ENCODE measurements at places on chromosomes 13 and 19. TPM values are rescaled to one million over a fixed set of nuclear protein-coding genes. Genes with fewer than 3 reads are reported as not detected.

DNA sequence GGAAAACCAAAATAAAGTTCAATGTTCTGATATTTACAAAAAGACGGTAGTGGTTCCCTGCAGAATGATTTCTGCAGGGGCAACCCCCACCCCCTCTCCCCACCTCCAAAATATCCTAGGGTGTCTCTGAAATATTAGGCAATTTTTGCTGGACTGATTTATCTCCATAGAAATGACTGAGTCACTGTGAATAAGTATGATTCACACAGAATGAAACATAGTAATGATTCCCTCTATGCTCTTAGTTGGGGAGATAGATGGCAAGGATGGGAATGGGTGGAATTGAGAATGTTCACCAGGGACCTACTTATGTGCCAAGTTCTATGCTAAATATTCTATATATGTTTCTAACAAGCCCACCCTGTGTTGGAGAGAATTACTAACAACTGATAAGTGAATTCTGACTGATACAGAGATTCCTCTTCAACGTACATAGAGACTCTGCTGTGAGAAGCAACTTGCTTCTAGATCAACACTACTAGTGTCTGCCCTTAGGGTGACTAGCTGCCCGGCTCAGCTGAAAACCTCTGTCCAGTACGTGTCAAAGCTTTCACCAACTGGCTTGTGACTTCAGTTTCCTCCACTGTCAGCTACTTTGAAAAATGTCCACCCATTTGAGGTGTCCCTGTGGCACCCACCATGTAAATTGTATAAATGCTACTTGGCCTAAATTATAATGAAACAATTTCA is 38.4 kb upstream of the RAP2A start:
- no peaks in the 10 kb centered on the region for H3K4me1 ChIP-seq
- H3K4me3 ChIP-seq, result no peak overlapping the region
- H3K27me3 ChIP-seq, result no peaks in the 10 kb centered on the region
- H3K36me3 ChIP-seq, result no peaks in the 10 kb centered on the region
- no peak overlapping the region for H3K27ac ChIP-seq

DNA sequence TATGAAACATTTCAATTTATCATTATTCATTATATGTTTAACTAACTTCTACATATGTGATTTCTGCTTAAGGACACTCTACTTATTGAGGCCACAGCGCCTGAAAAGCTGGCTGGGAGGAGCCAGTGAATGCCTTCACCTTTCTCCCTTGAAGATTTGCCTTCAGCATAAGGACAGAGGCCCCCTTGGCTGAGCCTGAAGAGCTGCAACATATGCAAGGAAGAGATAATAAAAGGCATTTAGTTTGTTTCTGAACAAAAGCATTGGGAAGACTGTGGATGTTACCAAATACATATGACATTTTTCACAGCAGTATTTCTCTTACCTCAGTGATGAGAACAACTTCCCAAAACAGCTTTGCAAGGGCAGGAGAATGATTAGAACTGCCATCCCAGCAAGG is 92.1 kb downstream of the ABCC4 start:
- DNase-seq, result no peak
- peaks cover 42% of the 10 kb centered on the region for H3K36me3 ChIP-seq
- no peaks in the 10 kb centered on the region for H3K27me3 ChIP-seq
- H3K4me3 ChIP-seq, result no peak overlapping the region
- no peak overlapping the region for H3K27ac ChIP-seq

ZNF708 gene
- 49.1 TPM for total RNA-seq

DNA sequence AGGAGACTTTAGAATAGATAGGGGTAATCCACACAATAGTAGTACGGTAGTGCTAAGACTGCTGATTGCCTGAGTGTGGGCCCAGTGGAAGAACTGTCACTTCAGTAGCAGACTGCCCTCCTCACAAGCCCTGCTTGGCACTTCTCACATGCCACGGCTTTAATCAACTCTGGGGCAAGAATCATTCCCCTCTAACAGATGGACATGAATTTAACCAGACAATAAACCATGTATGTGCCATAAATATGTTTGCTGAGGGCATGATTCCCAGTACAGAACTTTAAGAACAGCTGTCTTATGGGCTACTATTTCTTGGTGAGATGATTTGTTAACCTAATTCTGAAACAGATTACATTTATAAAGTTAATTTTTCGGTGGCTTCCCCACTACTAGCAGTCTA is 22.0 kb downstream of the DPY19L3 start:
- no peak overlapping the region for H3K27ac ChIP-seq
- H3K4me3 ChIP-seq, result no peak overlapping the region
- peaks cover 8% of the 10 kb centered on the region for H3K36me3 ChIP-seq
- DNase-seq, result no peak
- peaks cover 4% of the 10 kb centered on the region for H3K4me1 ChIP-seq

GRCh38 chr19:8566855-8567254 is 10.4 kb downstream of the MYO1F start:
- no peak overlapping the region for H3K27ac ChIP-seq
- H3K36me3 ChIP-seq, result no peaks in the 10 kb centered on the region
- H3K4me1 ChIP-seq, result peaks cover 7% of the 10 kb centered on the region

DLL3 gene
- not detected for total RNA-seq

- H3K4me1 ChIP-seq, result peaks cover 20% of the 10 kb centered on the region
- no peak for DNase-seq
- H3K4me3 ChIP-seq, result no peak overlapping the region
- no peaks in the 10 kb centered on the region for H3K36me3 ChIP-seq
Measured at GRCh38 chr19:34314437-34315313, 50.3 kb upstream of the GPI start.

CAPN12 gene
- total RNA-seq, result 4.8 TPM

ZNF737 gene
- 77.2 TPM for total RNA-seq

- no peaks in the 10 kb centered on the region for H3K4me1 ChIP-seq
- no peak overlapping the region for H3K4me3 ChIP-seq
- H3K27ac ChIP-seq, result no peak overlapping the region
- H3K27me3 ChIP-seq, result no peaks in the 10 kb centered on the region
- no peak for DNase-seq
Measured at GRCh38 chr13:74674720-74675119, 540.5 kb upstream of the KLF12 start.

- H3K27ac ChIP-seq, result no peak overlapping the region
- H3K4me1 ChIP-seq, result no peaks in the 10 kb centered on the region
- no peaks in the 10 kb centered on the region for H3K36me3 ChIP-seq
- peak; percentile 19 for DNase-seq
- no peaks in the 10 kb centered on the region for H3K27me3 ChIP-seq
Measured at GRCh38 chr13:71316792-71317363, 550.1 kb downstream of the DACH1 start.

PDE4C gene
- 11.4 TPM for total RNA-seq

DNA sequence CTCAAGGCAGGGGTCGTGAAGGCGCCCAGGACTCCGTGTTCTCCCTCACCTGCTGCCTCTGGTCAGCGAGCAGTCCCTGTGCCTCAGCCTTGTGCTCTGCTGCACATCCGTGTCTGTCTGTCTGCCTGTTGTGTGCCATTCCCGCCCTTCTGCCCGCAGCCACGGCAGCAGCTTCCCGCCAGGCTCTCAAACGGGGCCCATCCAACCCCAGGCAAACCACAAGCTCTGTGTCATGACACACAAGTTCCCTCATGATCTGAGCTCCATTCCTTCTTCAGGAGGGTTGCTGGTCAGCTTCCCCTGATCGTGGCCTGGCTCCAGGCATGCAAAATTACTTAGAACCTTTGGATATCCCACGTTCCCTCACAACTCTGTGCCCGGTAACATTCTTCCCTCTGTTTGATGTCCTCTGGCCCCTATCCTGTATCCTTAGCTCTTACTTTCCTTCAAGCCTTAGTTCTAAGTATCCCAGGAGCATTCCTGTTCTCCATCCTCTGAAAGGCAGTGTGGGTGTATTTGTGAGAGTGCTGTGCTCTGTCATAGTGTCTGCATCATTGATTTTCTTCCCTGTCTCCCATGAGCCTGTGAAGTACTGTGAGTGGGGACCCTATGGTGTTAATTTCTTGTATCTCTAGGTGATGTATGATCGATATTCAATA is 3.2 kb downstream of the GPR183 start:
- H3K4me1 ChIP-seq, result peaks cover 49% of the 10 kb centered on the region
- peaks cover 1% of the 10 kb centered on the region for H3K36me3 ChIP-seq
- H3K27me3 ChIP-seq, result no peaks in the 10 kb centered on the region
- H3K27ac ChIP-seq, result no peak overlapping the region
- peak overlapping the region; percentile 18 for H3K4me3 ChIP-seq
- DNase-seq, result peak; percentile 30

- peak; percentile 69 for DNase-seq
- H3K36me3 ChIP-seq, result no peaks in the 10 kb centered on the region
- H3K27ac ChIP-seq, result peak overlapping the region; percentile 98
Measured at GRCh38 chr19:40191836-40192646, 815 bp downstream of the MAP3K10 start.

MCF2L gene
- 39.7 TPM for total RNA-seq

GRCh38 chr19:1396019-1396767 is 5.1 kb downstream of the GAMT start:
- no peak for DNase-seq
- no peaks in the 10 kb centered on the region for H3K27me3 ChIP-seq
- H3K27ac ChIP-seq, result no peak overlapping the region
- peaks cover 33% of the 10 kb centered on the region for H3K36me3 ChIP-seq
- no peak overlapping the region for H3K4me3 ChIP-seq

OBI1 gene
- 17.0 TPM for total RNA-seq

- DNase-seq, result no peak
- H3K36me3 ChIP-seq, result no peaks in the 10 kb centered on the region
- no peak overlapping the region for H3K4me3 ChIP-seq
- H3K4me1 ChIP-seq, result peaks cover 7% of the 10 kb centered on the region
Measured at GRCh38 chr13:76692346-76692745, 193.9 kb downstream of the KCTD12 start.

GRCh38 chr19:48490981-48491792 is 20.4 kb downstream of the LMTK3 start:
- peak overlapping the region; percentile 7 for H3K4me3 ChIP-seq
- no peaks in the 10 kb centered on the region for H3K36me3 ChIP-seq
- DNase-seq, result peak; percentile 56
- peaks cover 62% of the 10 kb centered on the region for H3K4me1 ChIP-seq
- peaks cover 4% of the 10 kb centered on the region for H3K27me3 ChIP-seq

LENG1 gene
- 4.2 TPM for total RNA-seq

- no peak overlapping the region for H3K4me3 ChIP-seq
- no peaks in the 10 kb centered on the region for H3K27me3 ChIP-seq
Measured at GRCh38 chr13:63774133-63774532, 2358.5 kb upstream of the PCDH20 start.
